ENCODE measurements at places on chromosomes 3 and 15.

DNA sequence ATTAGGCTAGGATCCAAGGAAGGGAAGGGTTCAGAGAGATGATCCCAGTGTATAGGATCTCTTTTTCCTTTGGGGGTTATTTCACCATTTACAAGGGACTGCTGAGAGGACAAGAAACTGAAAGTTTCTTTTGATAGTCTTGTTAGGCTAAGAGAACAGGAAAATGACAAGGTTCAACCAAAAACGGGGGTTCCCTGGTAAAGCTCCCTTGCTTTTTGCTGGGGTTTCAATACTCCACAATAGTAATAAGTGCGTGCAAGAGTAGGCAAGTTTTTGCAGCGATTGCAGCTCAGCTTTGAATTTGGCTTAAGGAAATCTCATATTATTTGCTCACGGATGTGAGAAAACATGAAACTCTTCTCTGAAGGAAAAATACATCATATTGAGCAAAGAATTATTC lies 18.8 kb upstream of the SUSD5 start:
- no peak for DNase-seq

DNA sequence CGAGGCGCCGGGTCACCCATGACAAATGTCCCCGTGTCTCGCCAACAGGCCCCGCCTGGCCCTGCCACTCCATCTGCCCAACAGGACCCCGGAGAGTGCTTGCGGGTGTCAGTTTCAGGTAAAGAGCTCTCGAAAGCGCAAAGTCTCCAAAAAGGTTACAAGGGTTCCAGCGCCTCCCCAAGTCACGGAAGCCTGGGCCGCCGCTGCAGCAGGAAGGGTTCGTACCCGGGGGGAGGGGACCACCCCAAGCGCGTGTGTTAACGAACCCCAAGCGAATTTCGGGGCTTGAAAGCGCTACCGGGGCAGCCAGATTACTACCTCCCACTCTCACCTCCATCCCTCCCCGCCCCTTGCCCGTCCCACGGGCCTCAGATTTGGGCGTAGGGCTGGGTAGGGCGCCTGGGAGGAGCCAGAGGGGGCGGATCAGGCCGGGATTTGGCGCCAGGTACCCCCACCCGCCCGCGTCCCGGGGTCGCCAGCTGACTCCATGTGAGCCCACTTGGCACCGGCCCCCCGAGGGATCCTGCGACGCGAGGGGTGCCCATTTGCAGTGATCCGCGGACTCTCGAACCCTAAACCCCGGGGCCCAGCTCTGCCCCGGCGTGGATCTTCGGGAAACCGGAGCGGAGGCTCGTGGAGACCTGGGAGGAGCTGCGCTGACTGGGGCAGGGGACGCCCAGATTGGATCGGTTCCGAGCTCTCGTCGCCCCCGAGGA lies 85.9 kb downstream of the NR2F2 start:
- no peak for DNase-seq

DNA sequence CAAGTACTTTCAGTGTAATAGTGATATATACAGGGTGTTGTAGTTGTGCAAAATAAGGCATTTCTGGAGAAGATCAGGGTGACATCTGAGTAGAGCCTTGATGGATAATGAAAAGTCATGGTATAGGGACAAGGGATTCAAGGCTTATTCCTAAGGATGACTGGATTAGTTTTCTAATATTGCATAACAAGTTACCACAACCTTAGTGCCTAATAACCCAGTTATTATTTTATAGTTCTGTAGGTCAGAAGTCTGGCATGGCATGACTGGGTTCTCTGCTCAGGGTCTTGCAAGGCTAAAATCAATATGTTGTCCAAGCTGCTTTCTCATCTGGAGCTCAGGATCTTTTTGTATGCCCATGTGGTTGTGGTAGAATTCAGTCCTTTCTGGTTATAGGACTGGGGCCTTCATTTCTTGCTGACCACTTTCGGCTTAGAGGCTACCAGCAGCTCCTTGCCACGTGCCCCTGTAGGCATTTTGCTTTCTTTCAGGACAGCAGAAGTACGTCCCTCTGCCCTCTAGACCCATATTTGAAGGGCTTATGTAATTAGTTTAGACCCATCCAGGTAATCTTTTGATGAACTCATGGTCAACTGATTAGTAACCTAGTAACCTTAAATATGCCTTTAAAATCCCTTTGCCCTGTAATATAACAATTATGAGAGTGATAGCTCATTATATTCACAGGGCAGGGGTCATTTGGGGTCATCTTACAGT lies 73.2 kb upstream of the LRRFIP2 start:
- no peak for DNase-seq

GRCh38 chr3:11195721-11196332 lies 41.5 kb downstream of the HRH1 start:
- DNase-seq: no peak

DNA sequence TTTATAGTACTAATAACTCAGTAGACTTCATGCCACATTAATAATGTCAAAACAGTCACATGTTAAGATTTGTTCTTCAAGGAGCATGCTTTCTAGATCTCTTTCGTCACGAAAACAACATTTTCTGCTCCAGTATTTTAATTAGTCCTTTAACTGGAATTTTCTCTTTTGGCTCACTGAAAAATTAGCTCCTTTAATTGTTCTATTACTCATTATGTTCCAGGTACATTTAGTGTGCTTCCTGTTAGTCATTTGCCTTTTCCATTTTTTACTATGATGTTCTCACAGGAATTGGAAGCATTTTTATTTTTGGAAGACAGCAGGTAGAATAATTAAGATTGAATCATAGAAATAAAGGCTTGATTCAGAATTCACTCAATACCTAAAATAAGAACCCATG lies 111.2 kb downstream of the SLC9A9 start:
- no peak for DNase-seq

DNA sequence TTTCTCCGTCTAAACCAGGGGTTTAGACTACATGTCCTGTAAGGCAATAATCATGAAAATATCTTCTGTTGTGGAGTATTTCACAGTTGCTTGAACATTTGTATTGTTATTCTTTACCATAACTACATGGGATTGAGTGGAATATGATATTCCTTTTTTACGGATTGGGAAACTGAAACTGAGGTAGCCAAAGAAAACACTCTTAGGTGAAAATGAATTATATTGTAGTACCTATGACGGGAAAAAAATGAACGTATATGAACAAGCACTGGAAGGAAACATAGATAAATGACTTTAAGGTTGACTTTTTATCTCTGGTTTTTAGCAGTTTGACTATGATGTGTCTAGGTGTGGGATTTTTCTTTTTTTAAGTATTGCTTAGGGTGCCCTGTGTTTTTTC lies 35.6 kb downstream of the MAP2K1 start:
- DNase-seq: no peak

GRCh38 chr15:92466834-92467233 lies 73.2 kb downstream of the ST8SIA2 start:
- DNase-seq: no peak

GRCh38 chr3:98733812-98734281 lies 29.3 kb upstream of the ST3GAL6 start:
- no peak for DNase-seq
